ENCODE measurements at places on chromosomes 1 and 21.
A peak's percentile ranks its signal among the peaks of the same experiment; 100 is the strongest.

- no peak for DNase-seq
Measured at GRCh38 chr1:117013309-117013858, 11.8 kb downstream of the CD101 start.

- DNase-seq: no peak
Measured at GRCh38 chr1:94806441-94806871, 13.7 kb upstream of the SLC44A3 start.

DNA sequence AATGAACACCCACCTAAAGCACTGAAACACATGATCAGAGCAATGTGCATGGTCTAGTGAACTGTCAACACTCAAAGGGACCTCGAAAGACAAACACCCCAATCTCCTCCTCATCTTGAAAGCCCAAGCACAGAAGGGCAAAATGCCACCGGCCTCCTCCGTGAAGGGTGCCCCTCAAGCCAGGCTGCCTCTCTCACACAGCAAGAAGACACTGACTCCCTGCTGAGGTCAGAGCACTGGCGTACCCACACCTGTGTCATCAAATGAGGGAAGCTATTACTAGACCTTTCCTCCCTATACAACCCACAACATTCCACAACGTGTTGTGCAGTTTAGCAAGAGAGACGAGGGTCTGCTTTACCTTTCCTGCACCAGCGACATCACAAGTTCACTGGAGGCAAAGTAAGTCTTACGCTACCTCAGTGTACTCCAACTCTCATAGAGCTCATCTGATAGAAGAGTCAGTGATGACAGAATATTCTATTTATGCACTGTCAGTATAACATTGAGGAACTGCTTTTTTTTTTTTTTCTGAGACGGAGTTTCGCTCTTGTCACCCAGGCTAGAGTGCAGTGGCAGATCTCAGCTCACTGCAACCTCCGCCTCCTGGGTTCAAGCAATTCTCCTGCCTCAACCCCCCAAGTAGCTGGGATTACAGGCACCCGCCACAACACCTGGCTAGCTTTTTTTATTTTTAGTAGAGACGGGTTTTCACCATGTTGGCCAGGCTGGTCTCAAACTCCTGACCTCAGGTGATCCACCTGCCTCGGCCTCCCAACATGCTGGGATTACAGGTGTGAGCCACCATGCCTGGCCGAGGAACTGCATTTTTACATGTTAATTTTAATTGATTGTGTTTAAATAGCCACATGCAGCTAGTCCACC, 3.3 kb downstream of the SH3BP5L start:
- no peak for DNase-seq

GRCh38 chr1:229561141-229561540, 2.6 kb upstream of the ABCB10 start:
- DNase-seq: no peak

DNA sequence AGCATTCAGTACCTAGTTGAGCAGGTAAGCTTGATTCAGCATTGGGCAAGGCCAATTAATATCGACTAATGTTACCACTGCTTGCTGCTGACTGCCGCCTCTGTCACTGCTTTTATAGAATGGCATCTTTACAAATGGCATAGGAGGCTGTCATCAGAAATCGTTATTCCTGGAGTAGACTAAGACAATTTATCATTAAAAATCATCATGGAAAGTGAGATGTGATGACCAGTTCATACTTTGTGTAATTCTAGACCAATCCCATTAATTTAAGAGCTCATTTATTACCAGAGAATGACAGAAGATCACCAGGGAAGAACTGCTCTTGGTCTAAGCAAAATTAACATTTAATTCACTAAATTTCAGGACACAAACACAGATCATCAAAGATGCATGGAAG, 254.0 kb downstream of the SPATA17 start:
- no peak for DNase-seq

GRCh38 chr1:29685387-29685786, 449.1 kb downstream of the PTPRU start:
- DNase-seq: no peak

DNA sequence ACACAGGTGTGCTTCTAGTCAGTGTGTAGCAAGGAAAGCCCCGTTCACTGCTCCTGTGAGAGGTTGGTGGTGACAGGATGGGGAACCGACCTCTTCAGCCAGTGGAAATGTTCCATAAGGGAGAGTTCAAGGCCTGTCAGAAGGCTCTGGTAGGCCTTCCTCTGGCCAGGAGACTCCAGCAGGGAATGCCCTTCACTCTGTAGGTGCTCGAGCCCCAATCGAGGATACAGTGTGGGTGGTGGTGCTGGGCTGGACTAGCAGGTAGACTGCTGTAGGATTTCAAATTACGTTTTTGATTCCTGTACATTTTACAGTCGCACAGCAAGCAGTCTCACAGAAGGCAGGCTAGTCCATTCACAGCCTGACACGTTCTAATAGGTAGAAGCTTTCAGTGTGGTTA, 37.8 kb downstream of the NCF2 start:
- no peak for DNase-seq

- peak; percentile 83 for DNase-seq
Measured at GRCh38 chr1:225809842-225810578, at the start of gene EPHX1. Gene EPHX1, plus strand, starts transcription at chr1:225810124. Its CDS starts 18,606 bp downstream, at chr1:225828730.

DNA sequence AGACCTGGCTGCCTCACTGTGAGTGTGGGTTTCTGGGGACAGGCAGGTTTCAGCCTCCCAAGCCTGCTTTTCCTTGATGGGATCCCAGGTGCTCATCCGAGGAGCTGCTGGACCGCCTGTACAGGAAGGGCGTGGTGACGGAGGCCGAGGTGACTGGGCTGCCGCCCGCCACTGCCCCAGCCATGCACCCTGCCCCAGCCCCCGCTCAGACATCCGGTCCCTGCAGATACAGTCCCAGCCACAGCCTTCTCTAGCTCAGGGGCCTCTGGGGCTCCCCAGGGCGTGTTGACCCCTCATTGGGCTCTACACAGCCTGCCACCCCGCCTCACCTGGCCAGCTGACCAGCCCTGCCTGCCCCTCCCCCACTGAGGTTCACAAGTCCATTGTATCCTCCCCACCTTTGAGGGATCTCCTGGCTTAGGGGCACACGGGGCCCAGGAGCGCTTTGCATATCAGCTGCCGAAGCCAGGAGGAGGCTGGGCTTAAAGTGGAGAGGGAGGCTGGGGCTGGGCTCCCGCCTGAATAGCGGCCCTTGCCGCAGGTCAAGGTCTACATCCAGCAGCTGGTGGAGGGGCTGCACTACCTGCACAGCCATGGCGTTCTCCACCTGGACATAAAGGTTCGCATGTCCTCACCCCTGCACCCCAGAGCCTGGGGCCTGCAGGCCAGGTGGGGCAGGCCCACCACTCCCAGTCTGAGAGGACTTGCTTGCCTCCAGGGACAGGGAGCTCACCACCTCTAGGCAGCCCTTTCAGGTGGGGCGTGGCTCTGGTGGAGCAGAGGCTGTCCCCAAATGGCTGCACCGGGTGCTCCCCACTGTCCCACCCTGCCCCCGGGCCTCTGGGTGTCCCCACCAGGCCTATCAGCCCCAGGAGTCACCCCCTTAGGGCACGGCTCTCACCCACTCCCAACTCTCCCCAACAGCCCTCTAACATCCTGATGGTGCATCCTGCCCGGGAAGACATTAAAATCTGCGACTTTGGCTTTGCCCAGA, 38.5 kb downstream of the TRIM11 start:
- DNase-seq: no peak

- DNase-seq: no peak
Measured at GRCh38 chr1:56002231-56002630, 577.1 kb downstream of the PLPP3 start.

GRCh38 chr1:205179842-205180241, 31.7 kb downstream of the DSTYK start:
- DNase-seq: no peak

GRCh38 chr1:56382929-56383328, 196.4 kb downstream of the PLPP3 start:
- DNase-seq: no peak

GRCh38 chr1:53462769-53463501, 3.7 kb downstream of the DMRTB1 start:
- no peak for DNase-seq

GRCh38 chr1:204072931-204073836, at the start of gene SOX13:
Gene SOX13, plus strand, starts transcription at chr1:204073115. Its CDS starts 39,801 bp downstream, at chr1:204112916.
- DNase-seq: peak; percentile 86

GRCh38 chr1:69077633-69078032, 490.1 kb upstream of the LRRC7 start:
- DNase-seq: no peak

- no peak for DNase-seq
Measured at GRCh38 chr1:167221126-167221737, 546 bp downstream of the POU2F1 start.

DNA sequence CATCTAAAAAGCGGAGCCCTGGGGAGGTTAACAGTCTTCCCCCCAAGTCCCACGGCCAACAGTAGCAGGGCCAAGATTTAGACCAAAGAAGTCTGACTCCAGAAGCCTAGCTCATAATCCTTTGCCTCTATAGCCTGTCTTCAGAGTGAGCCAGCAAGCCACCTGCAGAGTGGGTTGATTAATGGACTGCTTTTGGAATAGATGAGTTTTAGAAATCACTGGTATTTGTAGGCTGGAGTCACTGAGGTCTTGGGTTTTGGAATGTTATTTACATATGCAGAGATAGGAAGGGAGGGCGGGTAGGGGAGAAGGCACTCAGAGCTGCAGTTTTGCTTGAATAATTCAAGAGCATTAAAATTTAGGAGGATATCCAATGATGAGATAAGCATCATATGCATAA, 90.8 kb upstream of the L1TD1 start:
- DNase-seq: no peak

DNA sequence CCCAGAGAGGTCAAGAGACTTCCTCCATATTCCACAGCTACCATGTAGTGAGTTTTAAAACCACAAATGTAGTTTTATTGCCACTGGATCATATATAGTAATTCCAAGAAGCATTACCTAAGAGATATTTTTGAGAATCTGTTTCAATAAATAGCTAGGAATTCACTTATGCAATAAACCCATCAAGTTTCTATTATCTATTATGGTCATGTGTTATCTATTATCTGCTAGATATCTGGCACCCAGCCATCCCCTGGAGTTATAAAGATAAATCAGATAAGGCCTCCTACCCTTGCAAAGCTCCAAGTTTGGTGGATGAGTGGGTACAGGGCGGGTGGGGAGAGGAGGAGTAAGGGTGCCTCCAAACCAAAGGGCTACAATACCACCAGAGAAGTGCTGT, 10.3 kb upstream of the VWA5B1 start:
- no peak for DNase-seq

DNA sequence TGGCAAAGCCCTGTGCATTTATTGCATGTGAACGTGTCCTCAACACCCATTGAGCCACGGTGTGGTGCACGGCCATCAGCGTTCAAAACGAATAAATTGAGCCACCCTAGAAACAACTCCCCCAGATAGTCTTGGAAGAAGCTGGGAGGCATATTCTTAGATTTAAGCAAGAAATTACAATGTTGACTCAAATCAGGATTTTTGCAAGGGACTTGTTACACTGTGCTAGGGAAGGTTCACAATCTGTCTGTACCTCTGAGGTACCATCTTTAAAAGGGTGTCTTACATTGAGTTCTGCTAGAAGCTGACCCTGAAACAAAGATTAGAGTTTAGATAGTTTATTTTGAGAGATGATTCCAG, 16.2 kb downstream of the CD247 start:
- no peak for DNase-seq

GRCh38 chr1:206729507-206729906, 41.1 kb upstream of the IL19 start:
- no peak for DNase-seq

GRCh38 chr1:56301791-56302190, 277.6 kb downstream of the PLPP3 start:
- no peak for DNase-seq

GRCh38 chr1:22117851-22118250, 25.0 kb downstream of the WNT4 start:
- no peak for DNase-seq

DNA sequence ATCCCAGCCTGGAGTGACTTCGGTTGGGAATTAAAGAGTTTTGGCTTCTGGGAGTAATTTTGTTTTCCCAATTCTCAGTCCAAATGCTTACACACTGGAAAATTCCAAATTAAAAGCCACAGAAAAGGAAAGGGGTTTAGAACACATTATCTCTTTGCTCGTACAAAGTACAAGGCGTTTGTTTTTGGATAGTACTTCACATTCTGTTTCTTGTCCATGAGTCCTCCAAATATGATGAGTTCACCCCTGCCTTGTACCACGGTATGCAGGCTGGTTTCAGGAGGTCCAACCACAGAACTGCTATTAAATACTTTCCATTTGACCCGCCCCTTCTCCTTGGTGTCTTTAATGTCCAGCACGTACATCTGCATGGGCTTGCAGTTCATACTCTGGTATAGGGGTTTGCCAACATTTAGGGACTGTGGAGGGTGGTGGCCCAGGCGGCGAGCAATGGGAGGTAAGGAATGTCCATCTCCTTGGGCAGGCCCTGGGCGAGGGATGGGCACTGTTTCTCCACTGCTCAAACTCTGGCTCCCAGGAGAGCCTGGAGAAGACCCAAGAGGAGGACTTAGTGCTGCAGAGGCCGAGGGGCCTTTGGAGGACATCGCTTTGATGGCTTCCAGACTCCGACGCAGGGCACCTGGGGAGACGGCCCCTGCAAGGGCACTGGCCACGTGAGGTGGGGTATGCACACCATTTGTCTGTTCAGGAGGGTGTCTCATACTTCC, 13.7 kb upstream of the CPLANE2 start:
- no peak for DNase-seq

DNA sequence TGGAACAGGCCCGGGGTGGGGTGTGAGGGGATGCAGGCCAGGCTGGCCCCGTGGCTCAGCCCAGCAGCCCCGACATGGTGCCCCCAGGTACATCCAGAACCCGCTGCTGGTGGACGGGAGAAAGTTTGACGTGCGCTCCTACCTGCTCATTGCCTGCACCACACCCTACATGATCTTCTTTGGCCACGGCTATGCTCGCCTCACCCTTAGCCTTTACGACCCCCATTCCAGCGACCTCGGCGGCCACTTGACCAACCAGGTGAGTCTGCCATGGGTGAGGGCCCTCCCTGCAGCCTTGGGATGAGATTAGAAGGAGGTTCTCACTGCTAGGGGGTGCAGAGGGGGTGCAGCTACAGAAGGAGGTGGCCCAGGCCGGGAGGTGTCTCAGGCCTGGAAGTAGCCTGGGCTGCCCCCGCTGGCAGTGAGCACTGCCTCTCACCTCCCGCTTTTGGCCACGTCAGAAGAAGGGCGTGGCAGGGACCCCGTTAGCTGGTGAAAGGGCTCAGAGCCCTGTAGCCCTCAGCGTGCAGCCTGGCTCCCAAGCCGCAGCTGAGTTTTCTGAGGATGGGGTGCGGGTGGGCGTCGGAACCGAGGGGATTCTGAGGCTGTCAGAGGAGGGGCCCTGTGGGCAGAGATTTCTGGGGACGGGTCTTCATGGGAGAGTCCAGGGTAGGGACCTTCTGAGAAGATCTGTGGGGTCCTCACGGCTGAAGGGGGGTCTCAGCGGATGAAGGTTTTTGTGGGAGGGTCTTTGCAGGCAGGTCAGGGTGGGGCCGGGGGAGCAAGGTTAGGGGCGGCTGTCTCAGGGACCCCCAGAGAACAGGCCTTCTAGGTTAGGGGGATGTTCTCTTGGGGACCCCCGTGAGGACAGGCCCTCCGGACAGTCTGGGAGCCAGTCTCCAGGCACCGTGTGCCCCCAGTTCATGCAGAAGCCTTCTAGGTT, 10.4 kb downstream of the TTLL10 start:
- DNase-seq: no peak

- DNase-seq: no peak
Measured at GRCh38 chr1:116559304-116559761, 11.5 kb downstream of the CD58 start.

GRCh38 chr1:91836331-91837040, 49.5 kb downstream of the TGFBR3 start:
- DNase-seq: no peak

All from occipital lobe (tissue), 3 donors.